ENCODE measurements at places on chromosomes 16 and 17.

DNA sequence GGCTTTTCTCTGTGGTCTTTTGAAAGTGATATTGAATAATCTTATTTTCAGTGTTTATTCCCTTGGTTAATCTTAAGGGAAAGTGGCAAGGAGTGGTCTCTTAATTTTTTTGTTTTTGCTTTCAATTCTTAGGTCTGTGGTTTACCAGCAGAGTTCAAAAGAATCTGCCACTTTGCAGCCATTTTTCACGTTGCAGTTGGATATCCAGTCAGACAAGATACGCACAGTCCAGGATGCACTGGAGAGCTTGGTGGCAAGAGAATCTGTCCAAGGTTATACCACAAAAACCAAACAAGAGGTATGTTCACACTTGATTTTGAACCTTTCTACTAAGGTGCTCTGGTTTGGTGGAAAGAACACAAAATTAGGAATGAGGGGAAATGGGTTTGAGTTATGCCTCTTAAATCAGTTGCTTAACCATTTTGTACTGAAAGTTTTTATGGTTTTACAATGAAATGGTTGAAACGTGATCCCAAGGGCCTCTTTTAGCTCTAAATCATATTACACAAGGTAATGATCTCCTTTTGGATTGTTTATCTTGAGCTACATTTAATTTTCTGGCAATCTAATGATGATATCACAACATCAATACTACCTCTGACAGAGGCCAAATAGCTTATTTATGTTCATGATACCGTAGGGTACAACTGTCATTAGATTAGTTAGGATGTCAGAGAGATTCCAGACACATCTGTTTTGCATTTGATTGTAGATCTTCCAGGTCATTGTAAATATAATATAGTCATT, 51.6 kb upstream of the CRISPLD2 start:
- DNase-seq, result no peak

GRCh38 chr17:34581446-34582184, 2.2 kb downstream of the TMEM132E start:
- DNase-seq, result no peak

- DNase-seq, result no peak
Observed at GRCh38 chr17:337453-337852, 15.2 kb downstream of the RPH3AL start.

DNA sequence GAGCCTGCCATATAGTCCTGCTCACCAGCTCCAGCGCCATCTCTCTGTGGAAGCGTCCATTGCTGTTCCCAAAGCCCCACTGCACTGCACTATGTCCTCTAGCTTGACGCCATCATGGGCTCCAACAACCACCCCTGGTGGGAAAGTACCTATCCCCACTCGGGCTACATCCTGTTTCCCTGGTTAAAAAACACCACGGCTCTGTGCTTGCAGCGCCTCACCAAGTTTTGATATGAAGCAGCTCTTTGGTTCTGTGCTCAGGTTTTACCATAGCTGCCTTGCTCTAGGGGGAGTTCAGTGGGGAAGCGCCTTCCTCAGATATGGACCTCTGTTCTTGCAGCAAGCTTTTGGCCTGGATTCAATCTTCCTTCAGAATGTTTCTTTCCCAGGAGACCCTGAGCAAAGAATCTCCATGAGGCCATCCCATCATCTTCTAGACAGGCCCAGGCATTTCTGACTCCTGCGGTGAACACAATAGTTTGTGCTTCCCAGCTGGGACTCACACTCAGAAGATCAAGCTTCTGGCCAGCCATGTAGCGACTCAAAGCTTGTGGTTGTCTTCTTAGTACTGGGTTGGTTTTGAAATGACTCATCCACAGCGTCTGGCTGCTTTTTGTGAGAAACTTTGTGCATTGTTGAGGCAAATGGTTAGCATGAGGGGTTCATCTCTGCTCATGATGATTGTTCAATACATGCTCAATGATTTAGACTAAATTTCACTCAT, 39.5 kb downstream of the DYNLRB2 start:
- DNase-seq, result no peak

- no peak for DNase-seq
Observed at GRCh38 chr16:22670551-22671041, 143.4 kb upstream of the HS3ST2 start.

GRCh38 chr17:66466840-66467367, 164.5 kb downstream of the PRKCA start:
- peak; percentile 93 for DNase-seq

GRCh38 chr16:20956319-20956718, 55.7 kb downstream of the LYRM1 start:
- no peak for DNase-seq

- DNase-seq, result no peak
Observed at GRCh38 chr17:18206962-18207361, 18.5 kb upstream of the LLGL1 start.

GRCh38 chr16:1129106-1129960, 23.6 kb upstream of the CACNA1H start:
- no peak for DNase-seq

All from SW480 (cell line).